ENCODE measurements at places on chromosomes 3 and 15.

GRCh38 chr15:85689729-85690128 is 105.0 kb downstream of the KLHL25 start:
- peak; percentile 47 for DNase-seq

- DNase-seq: no peak
Measured at GRCh38 chr3:177058648-177059047, 138.6 kb downstream of the TBL1XR1 start.

DNA sequence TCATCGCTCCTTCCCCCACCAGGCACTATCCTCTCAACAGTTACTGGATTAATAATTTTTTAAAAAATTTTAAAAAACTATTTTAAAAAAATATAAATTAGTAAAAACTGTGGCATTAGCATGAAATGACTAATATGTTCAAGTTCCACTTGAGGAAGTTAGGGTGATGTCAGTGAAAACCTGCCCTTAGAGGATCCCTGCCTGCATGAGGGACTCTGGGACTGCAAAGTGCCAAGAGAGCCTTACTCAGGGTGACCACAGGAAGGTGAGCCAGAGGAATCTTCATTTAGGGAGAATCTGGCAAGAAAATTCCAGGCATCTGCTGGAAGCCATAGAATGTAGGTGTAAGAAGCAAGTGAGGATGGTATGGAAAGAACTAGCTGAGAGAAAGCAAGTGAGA is 157.7 kb upstream of the BCL6 start:
- DNase-seq: no peak

- DNase-seq: no peak
Measured at GRCh38 chr3:141422961-141423582, 54.8 kb downstream of the ZBTB38 start.

DNA sequence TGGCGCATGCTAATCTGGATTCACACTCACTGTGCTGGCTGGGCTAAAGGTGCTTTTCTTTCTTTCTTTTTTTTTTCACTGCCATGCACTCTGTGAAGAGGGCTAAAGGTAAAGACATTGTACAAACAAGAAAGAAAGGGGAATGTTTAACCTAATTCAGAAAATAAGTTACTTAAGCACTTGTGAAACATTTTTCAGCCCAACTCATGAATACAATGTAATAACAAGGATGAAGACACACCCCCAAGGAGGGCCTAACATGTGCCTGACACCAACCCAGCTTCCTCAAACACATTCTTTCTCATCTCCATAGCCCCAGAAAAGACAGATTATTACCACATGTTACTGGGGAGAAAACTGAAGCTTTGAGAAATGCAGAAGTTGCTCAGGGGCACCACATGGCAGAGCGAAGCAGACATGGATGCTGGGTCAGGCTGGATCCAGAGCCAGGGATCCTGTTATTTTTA is 5.7 kb downstream of the STIMATE start:
- peak; percentile 64 for DNase-seq

DNA sequence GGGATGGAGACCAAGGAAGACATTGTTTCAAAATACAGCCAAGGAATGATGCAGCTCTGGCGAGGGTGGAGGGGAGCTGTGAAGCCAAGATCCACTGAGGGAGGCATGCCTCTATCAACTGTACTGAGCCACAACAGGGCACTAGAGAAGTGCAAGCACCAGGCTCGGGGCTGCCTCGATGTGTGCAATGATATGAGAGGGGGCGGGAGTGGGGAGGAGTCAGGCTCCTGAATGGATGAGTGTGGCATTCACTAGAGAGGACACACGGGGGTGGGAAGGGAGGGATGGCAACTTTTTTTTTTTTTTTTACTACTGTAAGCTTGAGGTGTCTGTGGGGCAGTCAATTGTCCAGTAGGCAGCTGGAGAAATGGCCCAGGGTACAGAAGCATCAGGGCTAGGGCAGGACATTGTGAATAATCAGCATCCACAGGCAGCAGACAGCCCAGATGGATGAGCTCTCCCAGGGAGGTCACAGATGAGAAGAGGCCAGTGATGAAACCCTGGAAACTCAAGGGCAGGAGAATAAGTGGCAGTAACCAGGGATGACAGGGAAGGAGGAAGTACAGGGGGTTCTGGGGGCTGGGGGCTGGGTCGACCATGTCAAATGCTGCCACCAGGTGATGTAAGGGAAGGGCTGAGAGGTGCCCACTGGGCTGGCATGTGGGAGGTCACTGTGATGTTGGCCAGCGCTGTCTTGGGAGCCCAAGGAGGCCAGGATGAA is 5.9 kb downstream of the STOML1 start:
- no peak for DNase-seq

DNA sequence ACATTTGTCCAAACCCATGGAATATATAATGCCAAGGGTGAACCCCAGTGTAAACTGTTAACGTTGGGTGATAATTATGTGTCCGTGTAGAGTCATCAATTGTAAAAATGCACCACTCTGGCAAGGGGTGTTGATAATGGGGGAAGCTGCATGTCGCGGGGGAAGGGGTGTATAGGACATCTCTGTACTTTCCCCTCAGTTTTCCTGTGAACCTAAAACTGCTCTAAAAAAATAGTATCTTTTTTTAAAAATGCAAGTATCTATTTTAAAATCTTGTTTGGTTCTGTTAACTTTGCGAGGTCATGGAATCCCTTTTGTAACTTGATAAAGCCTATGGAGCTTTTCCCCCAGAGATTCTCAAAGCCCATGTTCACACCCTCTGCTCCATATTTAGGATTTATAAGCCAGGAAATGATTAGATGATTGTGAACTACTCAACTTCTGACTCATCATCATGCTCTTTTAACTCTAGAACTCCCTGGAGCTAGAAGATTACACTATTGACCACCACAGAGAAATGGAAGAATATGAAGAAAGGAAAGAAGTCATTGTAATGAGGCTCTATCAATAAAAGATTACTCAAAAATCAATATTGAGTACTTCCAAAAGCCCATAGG is 56.1 kb upstream of the C3orf49 start:
- DNase-seq: peak; percentile 77

GRCh38 chr15:72382146-72382545 is 6.3 kb upstream of the HEXA start:
- DNase-seq: no peak

Data from fibroblast of skin of abdomen (primary cell).